ENCODE measurements at places on chromosomes 1 and 21. TPM values are rescaled to one million over a fixed set of nuclear protein-coding genes. Genes with fewer than 3 reads are reported as not detected.

GRCh38 chr1:3211582-3212375, 142.8 kb downstream of the PRDM16 start:
- DNase-seq, result no peak

DNA sequence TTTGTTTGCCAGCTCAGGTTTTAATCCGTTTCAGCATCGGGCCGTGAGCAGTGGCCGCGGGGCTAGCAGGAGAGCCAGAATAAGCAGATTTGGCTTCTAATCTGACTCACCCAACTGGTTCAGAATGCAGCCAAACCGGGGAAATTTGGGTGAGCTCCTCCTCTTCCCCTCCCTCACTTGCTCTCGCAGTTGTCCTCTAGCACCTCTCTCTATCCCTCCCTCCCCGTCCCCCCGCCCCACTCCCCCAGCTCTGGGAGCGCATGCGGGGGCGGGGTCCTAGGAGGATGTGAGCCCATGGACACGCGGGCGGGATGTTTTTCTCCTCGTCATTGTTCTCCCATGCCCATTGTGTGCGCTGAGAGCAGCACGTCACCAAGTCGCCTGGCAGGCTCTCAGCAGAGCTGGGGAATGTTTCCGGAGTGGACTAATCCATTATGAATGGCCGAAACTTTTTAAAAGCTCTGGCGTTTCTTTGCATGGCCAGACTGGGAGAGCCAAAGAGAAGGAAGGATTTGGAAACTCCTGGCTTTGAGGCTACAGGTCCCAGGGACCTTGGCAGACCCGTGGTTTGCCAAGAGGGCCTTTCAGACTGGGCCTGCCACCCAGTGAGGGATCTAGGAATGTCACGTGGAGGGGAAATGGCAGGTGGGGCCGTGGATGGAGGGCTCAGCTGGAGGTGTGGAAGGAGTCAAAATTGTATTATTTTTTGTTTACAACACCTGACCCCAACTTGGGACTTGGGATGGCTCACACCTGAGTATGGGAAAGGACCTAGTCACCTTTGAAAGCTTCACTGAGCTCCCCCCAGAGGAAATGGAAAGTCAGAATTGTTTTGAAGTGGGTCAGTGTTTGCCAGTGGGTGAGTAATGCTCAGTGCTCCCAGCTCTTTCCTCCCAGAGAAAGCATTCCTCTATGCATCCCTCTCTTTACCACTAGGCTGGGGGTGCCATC, 39.2 kb downstream of the CDK18 start:
- peak; percentile 83 for DNase-seq

The CD48 gene
- not detected for total RNA-seq

DNA sequence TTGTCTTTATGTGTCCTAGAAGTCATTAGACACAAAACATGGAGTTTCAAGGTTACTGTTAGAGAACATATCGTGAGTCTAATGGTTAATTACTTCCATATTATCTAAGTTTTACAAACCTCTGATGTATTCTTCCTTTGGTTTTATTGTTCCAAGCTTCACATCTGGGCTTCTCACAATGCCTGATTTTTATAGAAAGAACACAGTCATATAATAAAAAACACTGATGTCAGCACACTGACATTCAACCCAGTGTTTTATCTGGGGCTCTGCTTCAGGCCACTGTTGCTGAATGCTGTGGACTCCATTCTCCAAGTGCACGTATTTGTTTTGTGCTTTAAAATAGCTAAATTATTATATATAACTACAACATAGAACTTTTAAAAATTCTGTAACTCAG, 232.9 kb downstream of the SMYD3 start:
- no peak for DNase-seq

DNA sequence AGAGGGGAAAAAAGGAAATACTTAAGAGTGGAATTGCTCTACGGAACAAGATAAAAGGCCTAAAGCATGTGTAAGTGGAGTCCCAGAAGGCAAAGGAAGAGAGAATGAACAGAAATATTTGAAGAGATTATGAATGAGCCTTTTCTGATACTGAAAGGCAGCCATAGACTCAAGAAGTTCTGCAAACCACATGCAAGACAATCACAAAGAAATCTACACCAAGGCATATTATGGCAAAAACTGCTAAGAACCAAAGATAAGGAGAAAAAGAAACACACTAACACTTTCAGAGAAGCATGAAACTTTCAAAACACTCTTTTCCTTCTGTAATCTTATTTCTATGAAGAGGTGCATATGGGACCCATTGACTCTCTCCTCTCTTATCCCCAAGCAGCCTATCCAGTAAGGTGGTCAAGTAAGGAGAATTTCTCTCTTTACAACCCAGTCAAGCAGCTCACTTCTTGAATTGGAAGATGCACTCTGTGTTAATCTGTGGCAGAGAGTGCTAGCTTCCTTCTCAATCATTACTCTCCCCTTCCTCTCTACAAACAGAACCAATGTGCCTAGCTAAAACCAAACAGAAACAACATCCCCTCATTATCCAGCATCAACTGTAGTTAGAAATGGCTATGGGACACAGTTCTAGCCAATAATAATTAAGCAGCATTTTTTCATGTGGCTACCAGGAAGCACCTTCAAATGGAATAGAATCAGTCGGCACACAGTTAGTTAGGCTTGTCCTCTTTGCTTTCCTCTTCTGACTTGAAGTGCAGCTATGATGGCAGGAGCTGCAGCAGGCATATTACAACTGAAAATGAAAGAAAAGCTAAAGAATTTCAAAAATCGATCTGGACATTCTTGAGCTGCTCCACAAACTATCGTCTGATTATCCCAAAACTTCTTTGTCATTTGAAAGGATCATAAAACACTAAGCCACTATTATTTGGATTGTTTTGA, 25.9 kb downstream of the KRTAP19-8 start:
- DNase-seq, result no peak

The DMBX1 gene
- not detected for total RNA-seq

DNA sequence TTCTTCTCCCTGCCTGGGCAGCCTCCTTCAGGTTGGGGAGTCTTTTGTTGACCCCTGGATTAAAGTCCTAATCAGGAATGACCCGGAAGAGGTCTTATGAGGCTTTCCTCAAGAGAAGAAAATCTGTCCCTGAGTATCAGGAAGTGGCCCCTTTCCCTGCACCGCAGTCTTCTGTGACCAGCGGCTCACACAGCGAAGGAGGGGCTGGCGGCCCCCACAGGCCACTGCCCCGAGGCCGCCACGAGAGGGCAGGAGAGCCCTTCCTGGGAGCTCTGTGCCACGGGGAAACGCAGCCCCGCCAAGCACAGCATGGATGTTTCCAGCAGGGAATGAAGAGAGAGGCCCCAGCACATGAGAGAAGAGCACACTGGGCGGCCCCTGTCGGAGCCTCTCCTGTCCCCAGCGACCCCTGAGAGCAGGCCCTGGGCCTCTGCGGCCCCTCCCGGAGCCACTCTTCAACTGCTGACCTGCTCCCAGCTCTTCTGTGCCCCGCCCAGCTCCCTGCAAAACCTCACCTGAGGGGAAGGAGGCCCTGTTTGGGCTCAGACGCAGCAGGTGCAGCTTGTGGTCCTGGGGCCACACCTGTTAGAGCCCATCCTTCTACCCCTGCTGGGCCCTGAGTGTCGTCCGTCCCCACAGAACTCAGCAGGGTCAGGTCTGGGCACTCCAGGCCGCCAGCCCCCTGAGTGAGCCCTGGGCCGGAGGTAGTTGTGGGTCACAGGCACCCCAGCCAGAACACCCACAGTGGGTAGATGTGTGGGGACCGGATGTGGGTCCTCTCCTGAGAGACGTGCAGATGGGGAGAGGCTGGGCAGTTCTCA, 4.9 kb upstream of the POFUT2 start:
- peak; percentile 76 for DNase-seq

DNA sequence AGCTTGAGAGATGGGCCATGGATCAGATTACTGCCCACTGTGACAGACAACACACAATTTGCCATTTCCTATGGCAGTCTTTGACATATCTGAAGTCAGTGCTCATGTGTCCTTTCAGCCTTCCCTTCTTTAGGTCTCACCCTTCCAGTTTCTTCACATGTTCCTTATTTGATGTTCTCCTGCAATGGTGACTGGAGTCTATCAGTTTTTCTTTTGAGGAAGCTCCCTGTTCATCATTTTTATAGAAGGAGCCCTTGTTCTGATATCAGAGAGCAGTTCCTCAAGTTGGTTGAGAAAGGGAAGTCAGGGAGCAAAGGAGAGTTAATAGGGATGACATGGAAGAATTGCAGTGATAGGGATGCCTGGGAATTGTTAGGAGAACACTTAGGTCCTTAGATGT, 42.2 kb downstream of the DISC1 start:
- no peak for DNase-seq

- no peak for DNase-seq
Measured at GRCh38 chr1:246146804-246147523, 360.1 kb downstream of the SMYD3 start.

The DNAJC6 gene
- 15.1 TPM for total RNA-seq

The SHISAL2A gene
- total RNA-seq, result not detected

The CDA gene
- total RNA-seq, result 8.3 TPM

All from HFFc6 (cell line).